HCT116 (cell line): ENCODE measurements at places on chromosomes 5 and 9.
A peak's percentile ranks its signal among the peaks of the same experiment; 100 is the strongest.

DNA sequence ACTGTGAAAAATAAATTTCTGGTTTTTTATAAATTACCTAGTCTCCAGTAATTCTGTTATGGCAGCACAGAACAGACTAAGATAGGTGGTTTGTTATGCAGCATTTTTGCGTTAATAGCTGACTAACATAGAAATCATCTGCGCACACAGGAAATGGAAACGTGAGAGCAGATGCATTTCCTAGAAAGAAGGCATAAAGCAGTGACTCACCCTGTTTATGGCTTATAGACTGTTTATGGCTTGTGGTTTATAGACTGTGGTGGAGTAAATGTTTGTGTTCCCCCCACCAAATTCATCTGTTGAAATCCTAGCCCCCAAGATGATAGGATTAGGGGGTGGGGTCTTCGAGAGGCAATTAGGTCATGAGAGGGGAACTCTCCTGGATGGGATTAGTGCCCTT is 18.3 kb upstream of the OSMR start:
- DNase-seq = no peak

DNA sequence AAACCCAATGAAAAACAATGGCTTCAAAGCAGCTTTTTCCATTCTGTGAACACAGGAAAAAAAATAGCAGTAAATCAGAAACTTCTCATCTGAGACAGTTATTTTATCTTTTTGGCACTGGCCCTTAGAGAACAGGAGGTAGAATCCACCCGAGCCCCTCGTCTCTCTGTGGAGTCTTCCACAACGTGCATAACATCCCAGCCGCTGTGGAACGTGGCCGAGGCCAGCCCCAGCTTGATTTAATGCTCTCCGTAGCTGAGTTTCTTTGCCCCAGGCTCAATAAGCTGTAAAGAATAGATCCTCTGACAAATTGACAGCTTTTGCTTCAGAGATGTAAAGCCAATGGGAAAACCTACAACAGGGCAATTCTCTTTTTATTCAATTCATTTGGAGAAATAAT is 107.9 kb upstream of the DAP start:
- DNase-seq = no peak

- DNase-seq = no peak
Measured at GRCh38 chr5:156778752-156779151, 71.3 kb upstream of the PPP1R2B start.

DNA sequence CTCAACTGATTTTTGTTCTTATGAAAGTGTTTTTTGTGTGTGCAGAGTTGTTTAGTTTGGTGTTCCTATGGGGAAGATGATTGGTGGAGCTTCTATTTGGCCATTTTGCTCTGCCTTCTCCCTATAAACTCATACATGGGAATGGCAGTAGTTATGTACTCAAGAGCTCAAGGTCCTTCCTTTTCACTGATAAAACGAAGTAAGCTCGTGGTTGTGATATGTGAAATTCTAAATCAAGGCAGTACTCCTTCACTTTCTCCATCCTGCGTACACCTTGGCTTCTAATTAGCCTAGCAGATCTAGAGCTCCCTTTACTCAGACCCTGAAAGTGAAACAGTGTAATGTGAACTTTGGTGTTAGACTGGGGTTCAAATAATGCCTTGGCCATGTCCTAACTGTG is 159.3 kb upstream of the TNC start:
- DNase-seq = no peak

GRCh38 chr9:81321551-81321950 is 367.8 kb downstream of the TLE1 start:
- no peak for DNase-seq

DNA sequence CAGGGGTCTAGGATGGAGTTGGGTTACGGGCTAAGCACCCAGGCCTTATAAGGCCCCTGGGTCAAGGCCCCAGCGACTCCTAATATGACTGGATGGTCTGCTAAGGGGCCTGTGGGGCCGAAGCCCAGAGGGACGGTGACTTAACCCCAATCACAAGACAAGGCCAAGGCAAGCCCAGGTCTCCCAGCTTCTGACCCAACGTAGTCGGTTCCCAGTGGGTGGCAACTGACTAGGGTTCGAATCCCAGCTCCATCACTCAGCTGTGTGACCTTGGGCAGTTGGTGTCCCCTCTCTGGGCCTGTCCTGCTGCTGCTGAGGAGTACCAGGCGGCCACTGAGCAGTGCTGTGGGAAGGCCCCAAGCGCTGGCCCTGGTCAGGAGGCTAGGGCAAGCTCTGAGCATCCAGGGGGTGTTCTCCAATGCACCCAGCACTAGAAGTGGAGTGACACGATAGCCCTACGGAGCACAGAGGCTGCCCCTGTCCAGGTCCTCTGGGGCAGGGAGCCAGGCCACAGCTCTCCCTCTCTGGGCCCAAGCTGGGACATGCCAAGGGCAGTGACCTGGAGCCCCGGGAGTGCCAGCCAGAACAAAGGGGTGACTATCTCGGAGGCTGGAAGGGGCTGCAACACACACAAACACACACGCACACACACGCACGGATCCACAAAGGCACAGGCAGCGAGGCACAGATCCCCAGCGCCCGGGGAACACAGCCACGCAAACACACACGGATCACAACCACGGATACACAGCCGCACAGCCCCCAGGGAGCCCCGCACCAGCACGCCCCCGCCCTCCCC is 512 bp downstream of the AK1 start:
- no peak for DNase-seq

- DNase-seq = no peak
Measured at GRCh38 chr9:94743035-94743954, 16.8 kb downstream of the AOPEP start.

GRCh38 chr5:38728029-38728428 is 117.8 kb upstream of the OSMR start:
- DNase-seq = no peak

GRCh38 chr5:22908586-22908985 is 55.4 kb upstream of the CDH12 start:
- no peak for DNase-seq

DNA sequence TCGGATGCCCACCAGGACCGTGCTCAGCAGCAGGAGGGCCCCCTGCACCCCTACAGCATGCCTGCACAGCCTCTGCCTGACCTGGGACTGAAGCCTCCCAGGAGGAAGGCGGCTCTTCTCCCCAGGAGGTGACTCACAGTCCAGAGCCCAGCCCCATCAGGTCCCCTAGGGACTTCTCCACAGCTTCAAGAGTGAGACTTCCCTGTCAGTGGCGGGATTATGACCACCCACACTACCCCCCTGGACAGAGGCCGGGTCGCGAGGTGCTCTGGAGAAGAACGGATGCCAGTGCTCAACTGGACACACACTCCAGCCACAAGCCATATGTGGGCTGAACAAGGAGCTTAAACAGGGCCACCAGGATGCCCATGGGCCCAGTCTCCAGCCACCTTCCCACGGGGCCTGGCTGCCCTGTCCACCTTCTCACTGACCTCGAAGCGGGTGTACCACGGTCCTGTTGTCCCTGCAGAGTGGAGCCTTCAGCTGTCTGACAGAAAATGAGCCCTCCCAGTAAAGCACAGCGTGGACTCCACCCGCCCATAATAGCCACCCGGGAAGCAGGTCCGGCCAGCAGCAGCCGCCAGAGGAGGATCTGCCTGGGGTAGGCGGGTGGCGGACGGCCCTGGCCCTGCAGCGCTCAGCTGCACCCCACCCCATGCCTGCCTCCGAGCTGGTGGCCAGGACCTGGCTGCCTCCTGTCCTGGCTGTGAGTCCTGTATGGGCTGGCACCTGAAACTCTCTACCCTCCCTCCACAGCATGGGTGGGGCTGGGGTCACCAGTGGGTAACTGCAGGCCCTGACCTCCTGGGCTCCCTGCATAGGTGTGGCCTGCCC is 54.7 kb downstream of the SEMA4D start:
- DNase-seq = no peak

- no peak for DNase-seq
Measured at GRCh38 chr9:16623989-16624743, 246.3 kb downstream of the BNC2 start.

- no peak for DNase-seq
Measured at GRCh38 chr5:57358796-57359592, 123.6 kb downstream of the ACTBL2 start.

- peak; percentile 37 for DNase-seq
Measured at GRCh38 chr9:31848505-31849285, 535.7 kb upstream of the ACO1 start.

GRCh38 chr5:10987276-10987924 is 226.4 kb upstream of the DAP start:
- DNase-seq = no peak

DNA sequence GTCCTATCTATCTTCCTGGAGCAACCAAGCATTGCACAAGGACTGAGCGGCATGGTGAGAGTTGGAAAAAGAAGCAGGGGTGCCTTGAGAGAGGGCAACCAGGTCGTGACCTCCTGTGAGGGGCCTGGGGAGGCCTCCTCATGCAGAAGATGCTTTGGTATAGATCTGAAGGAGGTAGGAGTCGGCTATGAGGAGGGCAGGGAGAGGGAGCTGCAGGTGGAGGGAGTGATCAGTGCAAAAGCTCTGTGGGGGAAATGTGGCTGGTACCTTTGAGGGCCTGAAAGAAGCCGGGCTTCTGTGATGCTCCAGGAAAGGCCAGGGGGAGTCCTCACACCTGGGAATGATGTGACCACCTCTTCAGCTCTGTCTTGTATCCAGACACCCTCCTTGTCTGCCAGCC is 3.6 kb upstream of the SLC25A48 start:
- no peak for DNase-seq

- no peak for DNase-seq
Measured at GRCh38 chr5:102278231-102278630, 17.9 kb downstream of the SLCO4C1 start.
